ENCODE measurements at places on chromosomes 16 and 17.

- no peak for DNase-seq
Measured at GRCh38 chr17:73532421-73532901, 111.8 kb downstream of the SDK2 start.

DNA sequence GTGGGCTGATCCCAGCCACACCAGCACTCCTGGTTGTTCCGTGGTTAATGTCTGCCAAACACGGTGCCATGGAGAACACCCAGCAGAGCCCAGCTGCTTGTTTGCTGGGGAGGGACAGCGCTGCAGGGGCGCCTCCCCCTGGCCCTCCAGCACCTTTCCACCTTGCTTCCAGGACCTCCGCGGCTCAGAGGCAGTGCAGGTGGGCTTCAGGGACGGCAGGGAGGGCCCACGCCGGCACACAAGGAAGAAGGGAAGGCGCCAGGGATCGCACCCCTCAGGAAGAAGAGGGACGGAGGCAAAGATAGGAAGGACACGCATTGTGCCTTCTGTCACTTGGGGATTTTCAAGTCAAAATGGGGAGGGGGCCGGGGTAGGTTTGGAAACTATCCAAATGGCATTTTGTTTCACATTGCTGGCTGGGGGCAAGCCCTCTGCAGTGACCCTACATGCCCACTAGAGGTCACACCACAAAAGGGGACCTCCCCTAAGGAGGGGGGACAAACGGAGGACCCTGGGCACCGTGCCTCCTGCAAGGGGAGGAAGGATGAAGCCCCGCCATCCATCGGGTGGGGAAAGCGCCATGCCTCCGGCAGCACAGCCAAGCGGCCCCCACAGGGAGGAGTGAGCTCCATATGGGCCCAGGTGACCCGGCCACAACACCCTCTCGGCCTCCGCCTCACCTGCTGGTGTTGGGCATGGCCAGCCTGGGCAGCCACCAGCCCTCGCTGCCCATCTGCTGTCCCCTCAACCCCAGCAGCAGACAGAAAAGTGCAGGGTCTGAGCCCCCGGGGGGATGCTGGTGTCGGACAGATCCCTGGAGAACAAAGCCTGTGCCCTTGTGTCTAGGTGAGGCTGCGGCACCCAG lies 7.5 kb upstream of the C16orf95 start:
- peak; percentile 83 for DNase-seq

DNA sequence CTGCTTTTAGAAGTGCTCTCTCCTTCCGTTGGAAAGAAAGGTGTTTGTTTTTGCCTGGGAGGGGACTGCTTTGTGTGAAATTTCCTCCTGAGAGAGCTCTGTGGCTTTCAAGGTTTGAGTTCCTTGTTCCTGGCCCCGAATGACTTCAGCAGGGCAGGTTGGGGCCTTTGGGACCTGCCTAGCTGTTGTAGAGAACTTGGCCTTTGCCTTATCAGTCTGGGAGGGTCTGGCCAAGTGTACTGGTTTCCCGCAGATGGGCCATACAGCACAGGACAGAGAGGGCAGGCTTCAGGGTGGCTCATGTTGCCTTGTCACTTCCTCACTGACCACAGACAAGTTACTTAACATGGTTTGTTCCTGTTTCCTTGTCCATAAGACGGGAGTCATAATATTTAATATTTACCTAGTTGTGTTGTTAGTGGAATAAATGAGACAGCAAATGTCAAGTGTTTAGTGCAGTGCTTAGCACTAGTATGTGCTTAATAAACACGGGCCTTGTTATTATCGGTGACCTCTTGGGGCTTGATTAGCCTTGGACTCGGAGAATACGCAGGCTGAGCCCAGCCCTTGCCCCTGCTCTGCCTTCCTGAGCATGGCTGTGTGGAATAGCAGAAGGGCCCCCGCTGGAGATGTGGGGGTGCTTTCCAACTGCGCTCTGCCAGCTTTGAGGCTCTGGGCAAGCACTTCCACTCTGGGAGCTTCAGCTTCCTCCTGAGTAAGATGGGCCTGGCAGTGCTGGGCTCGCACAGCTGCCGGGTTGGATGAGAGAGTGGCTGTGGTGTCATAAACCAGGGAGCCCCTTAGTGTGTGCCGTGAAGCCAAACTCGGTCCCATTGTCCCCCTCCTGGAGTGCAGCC lies 6.6 kb downstream of the PRSS8 start:
- DNase-seq = peak; percentile 13

GRCh38 chr16:12818326-12818725 lies 14.6 kb upstream of the CPPED1 start:
- DNase-seq = no peak

DNA sequence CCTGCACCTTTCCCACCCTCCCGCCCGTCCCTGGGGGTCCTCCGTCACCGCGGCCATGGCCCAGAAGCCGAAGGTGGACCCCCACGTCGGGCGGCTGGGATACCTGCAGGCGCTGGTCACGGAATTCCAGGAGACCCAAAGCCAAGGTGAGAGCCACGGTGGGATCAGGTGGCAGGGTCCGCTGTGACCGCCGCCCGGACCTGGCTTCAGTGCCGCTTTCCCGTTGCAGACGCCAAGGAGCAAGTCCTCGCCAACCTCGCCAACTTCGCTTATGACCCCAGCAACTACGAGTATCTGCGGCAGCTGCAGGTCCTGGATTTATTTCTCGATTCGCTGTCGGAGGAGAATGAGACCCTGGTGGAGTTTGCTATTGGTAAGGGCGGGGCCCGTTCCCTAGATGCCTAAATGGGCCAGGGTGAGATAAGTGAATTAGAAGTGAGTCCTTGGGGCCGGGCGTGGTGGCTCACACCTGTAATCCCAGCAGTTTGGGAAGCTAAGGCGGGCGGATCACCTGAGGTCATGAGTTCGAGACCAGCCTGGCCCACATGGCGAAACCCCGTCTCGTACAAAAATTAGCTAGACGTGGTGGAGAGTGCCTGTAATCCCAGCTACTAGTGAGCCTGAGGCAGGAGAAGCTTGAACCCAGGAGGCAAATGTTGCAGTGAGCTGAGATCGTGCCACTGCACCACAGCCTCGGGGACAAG lies 617 bp downstream of the ARMC7 start:
- no peak for DNase-seq

GRCh38 chr17:5361426-5361825 lies 58.0 kb downstream of the NUP88 start:
- no peak for DNase-seq

GRCh38 chr17:7241783-7242716 lies at the start of gene GABARAP:
TSS of gene GABARAP (minus strand) at chr17:7242449. CDS start at chr17:7242330, 119 bp downstream.
- peak; percentile 98 for DNase-seq

- DNase-seq = no peak
Measured at GRCh38 chr16:10031955-10032354, 150.3 kb downstream of the GRIN2A start.

- no peak for DNase-seq
Measured at GRCh38 chr17:29567554-29568330, 759 bp upstream of the TP53I13 start.

DNA sequence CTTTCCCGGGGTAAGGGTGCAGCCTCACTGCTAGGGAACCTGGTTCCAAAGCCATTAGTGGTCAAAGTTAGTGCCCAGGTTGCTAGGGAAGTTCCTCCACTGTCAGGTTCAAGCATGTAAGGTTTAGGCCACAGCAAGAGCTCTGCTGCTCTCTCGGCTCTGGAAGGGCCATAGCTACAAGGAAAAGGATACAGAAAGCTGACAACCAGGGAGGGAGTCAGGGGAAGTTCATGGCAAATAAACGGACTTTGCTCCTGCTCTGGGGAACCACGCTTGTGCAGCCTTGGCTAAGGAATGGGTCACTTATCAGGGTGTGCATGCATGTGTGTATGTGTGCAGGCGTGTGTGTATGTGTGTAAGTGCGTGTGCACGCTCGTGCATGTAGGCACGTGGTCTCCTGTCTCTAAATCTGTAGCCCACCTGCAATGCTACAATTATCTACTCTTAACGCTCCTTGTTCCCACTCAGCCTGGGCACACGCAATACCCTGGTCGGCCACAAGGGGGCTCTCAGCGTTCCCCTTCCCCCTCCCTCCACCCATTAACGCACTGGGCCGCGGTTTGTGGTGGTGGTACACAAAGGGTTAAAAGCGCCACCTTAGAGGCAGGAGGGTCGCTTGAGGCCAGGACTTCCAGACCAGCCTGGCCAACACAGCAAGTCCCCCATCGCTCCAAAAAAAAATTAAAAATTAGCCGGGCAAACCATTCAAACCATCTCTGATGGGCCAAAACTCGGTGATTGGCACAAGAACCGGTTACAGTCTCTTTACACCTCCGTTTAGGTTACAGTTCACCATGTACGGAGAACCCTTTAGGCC lies 48.4 kb upstream of the KDM8 start:
- peak; percentile 31 for DNase-seq

DNA sequence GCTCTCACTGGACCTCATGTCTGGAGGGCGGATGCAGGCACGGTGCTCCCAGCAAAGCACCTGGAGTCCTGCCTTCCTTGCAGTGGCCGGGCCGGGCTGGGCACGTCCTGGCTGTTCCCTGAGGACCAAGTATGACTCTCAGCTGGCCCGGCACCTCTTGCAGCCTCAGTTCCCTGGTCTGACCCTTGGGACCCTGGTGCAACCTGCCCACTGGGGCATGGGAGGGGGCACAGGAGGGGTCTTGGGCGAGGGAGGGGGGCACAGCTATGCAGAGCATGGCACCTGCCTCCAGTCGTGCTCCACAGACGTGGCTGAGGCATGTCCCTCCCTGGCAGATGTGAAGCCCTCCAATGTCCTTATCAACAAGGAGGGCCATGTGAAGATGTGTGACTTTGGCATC lies 19.6 kb downstream of the MAP2K3 start:
- peak; percentile 6 for DNase-seq

- peak; percentile 57 for DNase-seq
Measured at GRCh38 chr17:3892095-3892998, 506 bp downstream of the CAMKK1 start.

GRCh38 chr17:65800655-65801054 lies 239.2 kb upstream of the AXIN2 start:
- no peak for DNase-seq

DNA sequence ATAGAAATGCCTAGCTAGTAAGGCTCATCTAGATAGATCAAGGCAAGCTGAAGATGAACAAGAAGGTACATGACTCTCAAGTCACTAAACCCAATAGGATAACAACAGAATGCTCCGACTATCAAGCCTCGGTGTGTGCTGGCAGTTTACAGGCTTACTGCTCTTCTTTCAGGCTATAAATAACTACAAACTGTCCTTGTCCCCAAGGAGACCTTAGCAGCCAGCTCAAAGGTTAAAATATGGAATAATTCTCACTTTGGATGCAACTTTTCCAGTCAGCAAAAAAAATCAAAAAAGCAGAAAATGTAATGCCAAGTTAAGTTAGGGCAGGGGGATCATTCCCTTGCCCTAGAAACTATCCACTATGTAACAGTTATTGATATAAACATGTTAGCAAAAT lies 44.6 kb downstream of the SPOP start:
- DNase-seq = no peak

GRCh38 chr17:18368946-18369345 lies 5.6 kb upstream of the SHMT1 start:
- no peak for DNase-seq

GRCh38 chr16:2841606-2842339 lies 11.7 kb downstream of the ZG16B start:
- DNase-seq = no peak

DNA sequence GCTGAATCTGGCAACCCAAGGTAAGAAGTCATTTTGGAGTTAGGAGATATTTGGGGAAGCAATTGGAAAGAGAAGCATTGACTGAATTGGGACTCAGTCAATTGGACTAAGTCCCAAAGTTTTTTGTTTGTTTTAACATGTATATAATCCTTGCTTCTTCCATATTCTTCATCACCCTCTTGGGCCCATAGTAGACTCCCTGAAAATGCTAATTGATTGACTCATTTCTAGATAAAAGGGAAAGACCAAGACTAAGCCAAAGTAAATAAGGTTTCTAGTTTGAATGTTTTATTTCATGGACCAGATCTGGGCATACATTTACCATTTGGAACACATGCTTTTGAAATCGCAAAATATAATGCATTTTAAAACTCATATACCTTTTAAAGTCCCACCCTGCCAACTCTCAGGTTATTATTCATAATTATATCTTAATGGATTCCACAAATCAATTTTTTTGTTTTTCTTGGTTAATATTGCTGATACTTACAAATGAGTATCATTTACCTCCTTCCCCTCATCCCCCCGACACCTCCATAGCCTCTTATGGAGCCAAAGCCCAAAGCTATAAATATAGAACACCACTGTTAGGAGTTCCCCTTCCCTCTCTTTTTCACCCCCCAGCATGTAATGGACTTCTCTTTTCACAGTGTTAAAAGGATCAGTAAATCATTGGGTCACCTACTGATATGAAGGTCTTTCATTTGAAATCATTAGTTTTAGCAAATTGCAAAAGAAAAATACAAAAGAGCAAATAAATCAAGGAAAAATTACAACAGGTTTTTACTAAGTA lies 674.0 kb upstream of the SOX9 start:
- DNase-seq = no peak

DNA sequence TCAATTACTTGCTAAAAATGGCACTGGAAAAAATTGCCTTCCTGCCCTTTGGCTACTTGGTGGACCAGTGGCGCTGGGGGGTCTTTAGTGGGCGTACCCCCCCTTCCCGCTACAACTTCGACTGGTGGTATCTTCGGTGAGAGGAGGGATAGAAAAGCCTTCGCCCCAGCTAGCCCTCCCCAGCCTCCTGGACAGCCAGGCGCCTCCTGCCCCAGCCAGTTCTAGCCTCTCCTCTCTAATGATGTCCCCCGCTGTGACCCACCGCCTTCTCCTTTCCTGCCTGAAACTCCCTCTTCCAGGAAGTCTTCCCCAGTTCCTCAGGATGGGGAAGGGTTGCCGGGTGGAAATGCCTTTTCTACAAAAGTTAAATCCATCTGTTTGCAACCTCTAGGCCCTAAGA lies 6.2 kb downstream of the ACE start:
- no peak for DNase-seq

DNA sequence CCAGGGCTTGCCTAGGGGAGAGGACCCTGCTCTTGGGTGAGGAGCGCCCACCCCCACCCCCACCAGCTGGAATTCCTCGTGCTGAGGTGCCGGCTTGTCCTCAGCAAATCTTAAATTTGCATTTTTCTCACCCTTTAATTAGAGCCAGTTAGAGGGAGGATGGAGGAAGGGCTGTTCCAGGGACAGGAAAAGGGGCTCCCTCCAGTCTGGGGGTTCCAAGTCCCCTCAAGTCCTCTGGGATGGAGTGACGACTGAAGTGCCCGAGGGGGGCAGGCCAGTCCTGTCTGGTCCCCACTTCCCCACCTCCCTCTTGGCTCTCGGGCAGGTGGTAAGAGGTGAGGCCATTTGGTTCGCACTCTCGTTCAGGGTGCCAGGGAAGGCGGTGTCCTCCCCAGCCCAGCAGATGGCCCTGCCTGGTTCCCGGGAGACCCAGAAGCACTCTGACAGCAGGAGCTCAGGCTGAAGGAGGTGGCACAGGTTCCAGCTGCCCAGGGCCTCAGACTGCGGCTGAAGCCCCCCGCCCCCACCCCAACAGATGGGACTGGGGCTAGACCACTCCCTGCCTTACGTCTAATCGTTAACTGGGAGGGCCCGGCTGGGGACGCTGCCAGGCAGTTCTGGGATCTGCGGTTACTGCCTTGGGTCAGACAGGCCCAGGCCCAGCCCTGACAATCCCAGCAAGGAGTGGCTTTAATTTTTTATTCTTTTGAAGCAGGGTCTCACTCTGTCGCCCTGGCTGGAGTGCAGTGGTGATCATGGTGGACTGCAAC lies 2.2 kb downstream of the RAB26 start:
- no peak for DNase-seq

GRCh38 chr16:73321853-73322252 lies 273.9 kb upstream of the ZFHX3 start:
- DNase-seq = no peak

- DNase-seq = peak; percentile 91
Measured at GRCh38 chr17:42287977-42288802, at the start of gene STAT5A. TSS of gene STAT5A (plus strand) at chr17:42288498. CDS start at chr17:42289412, 914 bp downstream.

GRCh38 chr17:56675876-56676660 lies 82.6 kb downstream of the NOG start:
- no peak for DNase-seq

- DNase-seq = no peak
Measured at GRCh38 chr17:73683771-73684170, 39.5 kb upstream of the SDK2 start.

All from posterior cingulate gyrus (tissue), 11 donors.